Endodermal cell (in vitro differentiated cells): ENCODE measurements at places on chromosomes 16 and 17. TPM values are rescaled to one million over a fixed set of nuclear protein-coding genes. Genes with fewer than 3 reads are reported as not detected.
A peak's percentile ranks its signal among the peaks of the same experiment; 100 is the strongest.

GRCh38 chr17:8806926-8807550, 7.9 kb upstream of the MFSD6L start:
- H3K4me1 ChIP-seq = no peaks in the 10 kb centered on the region
- H3K36me3 ChIP-seq = no peaks in the 10 kb centered on the region
- peak; percentile 51 for DNase-seq
- H3K4me3 ChIP-seq = no peak overlapping the region

DNA sequence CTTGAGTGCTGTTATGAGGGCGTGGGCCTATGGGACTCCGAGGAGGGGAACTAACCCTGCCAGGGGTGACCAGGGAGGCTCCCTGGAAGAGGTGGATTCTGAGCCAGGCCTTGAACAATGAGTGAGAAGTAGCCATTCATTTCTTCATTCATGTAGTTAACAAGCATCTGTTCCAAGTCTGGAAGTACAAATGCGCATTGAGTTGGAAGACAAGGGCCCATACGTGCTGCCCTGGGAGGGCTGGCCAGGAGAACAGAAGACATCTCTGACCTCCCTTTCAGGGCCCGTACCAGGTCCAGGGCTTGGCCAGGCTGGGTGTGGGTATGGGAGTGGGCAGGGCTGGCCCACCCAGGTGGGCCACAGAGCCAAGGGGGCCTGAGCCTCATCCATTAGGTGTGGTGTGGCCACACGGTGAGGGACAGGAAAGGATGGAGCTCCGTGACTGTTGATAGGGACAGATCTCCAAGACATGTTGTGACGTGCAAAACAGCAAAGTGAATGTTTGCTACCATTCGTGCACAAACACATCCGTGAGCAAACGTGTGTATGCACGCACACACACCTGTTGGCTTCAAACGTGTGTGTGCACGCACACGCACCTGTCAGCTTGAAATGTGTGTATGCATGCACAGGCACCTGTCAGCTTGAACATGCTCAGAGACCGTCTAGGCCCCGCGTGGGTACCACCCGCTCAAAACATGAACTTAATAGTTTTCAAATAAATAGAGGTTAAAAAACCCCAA, 46.8 kb downstream of the ZDHHC7 start:
- H3K4me3 ChIP-seq = no peak overlapping the region
- H3K27me3 ChIP-seq = no peaks in the 10 kb centered on the region
- DNase-seq = no peak
- no peaks in the 10 kb centered on the region for H3K36me3 ChIP-seq

DNA sequence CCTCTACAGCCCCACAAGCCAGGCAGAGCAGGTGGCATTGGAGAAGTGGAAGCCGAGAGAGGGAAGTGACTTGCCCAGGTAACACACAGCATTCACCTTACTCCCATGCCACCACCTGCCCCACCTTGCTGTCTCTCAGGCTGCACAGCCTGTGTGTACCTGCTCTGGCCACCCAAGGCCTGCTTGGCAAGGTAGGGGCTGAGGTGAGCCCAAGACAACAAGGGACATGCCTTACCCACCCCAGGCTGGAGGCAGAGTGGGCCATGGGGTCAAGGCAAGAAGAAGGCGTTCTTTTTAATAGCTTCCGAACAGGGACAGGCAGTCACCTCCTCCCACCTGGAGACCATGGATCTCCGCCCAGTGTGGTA, 40.1 kb downstream of the IRX3 start:
- DNase-seq = no peak
- H3K4me1 ChIP-seq = peaks cover 4% of the 10 kb centered on the region
- no peaks in the 10 kb centered on the region for H3K36me3 ChIP-seq

Gene SDF2
- total RNA-seq = 40.6 and 45.8 TPM in 2 replicates

Gene C16orf86
- total RNA-seq = 2.9 to 5.3 TPM (median 4.7 TPM) in 3 replicates

DNA sequence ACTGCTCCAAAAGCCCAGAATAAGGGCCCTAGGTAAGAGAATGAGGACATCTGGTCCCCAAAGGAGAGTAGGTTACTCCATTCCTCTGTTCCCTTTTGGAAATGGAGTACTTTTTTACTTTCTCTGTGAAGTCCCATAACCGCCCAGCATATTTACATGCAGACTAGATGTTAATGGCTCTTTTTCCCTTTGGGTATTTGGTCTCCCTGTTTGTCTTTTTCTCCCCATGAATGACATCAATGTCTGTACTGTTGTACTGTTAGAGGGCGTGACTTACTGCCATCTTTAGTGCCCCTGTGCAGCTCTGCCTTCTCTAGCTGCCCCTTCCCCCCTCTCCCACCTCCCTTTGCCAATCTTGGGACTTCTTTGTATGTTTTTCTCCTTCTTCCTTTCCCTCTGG, 19.0 kb downstream of the GPR179 start:
- no peak for DNase-seq
- H3K4me3 ChIP-seq = no peak overlapping the region
- H3K27ac ChIP-seq = peak overlapping the region; percentile 90
- H3K27me3 ChIP-seq = no peaks in the 10 kb centered on the region

GRCh38 chr17:78819806-78820792, 20.5 kb downstream of the USP36 start:
- H3K27me3 ChIP-seq = no peaks in the 10 kb centered on the region
- no peak overlapping the region for H3K27ac ChIP-seq
- no peaks in the 10 kb centered on the region for H3K4me1 ChIP-seq
- DNase-seq = no peak
- H3K36me3 ChIP-seq = peaks cover 84% of the 10 kb centered on the region

DNA sequence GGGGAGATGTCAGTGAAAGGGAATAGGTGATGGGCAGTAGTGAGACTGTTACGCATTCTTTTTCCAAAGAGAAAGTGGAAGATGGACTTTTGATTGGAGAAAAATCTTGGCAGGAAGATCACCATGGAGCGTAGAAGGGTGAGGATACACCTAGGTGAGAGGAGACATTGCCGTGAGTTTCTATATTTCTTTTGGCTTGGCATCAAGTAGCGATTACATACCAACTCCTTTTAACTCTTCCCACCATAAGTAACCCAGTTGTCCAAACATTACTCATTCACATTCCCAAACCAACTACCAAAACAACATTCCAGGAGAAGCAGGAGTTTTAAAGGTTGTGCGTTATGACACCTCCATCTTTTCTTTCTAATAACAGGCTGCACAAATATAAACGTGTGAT, 10.7 kb upstream of the KRT28 start:
- peaks cover 87% of the 10 kb centered on the region for H3K27me3 ChIP-seq
- H3K27ac ChIP-seq = no peak overlapping the region
- no peaks in the 10 kb centered on the region for H3K36me3 ChIP-seq
- DNase-seq = no peak

GRCh38 chr16:82011199-82011641, at the start of gene SDR42E1:
Gene SDR42E1 (minus strand): TSS chr16:82011470. CDS start chr16:82000858, 10,612 bp downstream.
- no peaks in the 10 kb centered on the region for H3K27me3 ChIP-seq
- no peaks in the 10 kb centered on the region for H3K36me3 ChIP-seq
- H3K4me1 ChIP-seq = no peaks in the 10 kb centered on the region

Gene LHX1
- 85.9 to 200 TPM (median 92.3 TPM) in 3 replicates for total RNA-seq

Gene TNFSF12
- total RNA-seq = 8.4 to 8.9 TPM (median 8.5 TPM) in 3 replicates

- no peak overlapping the region for H3K27ac ChIP-seq
- H3K27me3 ChIP-seq = peaks cover 84% of the 10 kb centered on the region
- H3K4me3 ChIP-seq = no peak overlapping the region
- H3K4me1 ChIP-seq = peaks cover 3% of the 10 kb centered on the region
- no peaks in the 10 kb centered on the region for H3K36me3 ChIP-seq
These were observed 434.5 kb upstream of the GOT2 start for GRCh38 chr16:59168461-59169114.

Gene PLEKHM1
- total RNA-seq = 20.9 and 29.8 TPM in 2 replicates

DNA sequence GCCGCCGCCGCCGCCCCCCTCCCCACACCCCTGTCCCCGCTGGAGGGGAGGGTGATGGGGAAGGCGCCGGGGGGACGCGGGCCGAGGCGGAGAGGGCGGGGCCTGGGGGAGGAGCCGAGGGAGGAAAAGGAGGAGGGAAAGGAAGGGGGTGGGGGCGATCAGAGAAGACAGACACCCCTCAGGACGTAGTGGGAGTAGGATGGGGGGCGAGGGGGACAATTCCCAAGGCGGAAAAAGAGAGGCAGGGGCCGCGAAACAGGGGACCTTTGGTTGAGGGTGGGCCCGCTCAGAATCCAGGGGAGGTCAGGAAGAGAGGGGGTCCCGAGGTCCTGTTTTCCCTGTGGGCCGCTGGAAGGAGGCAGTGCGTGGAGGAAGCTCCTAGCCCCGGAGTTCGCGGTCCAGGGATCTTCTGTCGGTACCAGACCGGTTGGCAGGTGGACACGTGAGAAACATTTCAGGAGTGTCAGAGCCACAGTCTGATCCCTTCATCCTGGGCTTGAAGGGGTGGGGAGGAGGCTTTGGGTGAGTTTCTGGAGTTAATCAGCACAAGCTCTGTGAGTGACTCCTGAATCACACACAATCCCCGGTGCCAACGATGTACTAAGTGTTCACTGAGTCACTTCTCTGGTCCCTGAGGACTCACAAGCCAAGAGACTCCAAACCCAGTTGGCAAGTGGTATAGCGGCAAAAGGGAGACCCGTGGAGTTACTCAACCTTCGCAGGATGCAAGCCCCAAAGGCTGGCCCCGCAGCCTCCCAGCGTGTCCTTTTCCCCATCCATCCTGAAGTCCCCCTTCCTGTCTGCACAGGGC, at the start of gene XYLT1:
Gene XYLT1 (minus strand): TSS at position 53 of the 811 bp plus-strand sequence. CDS start 164 bp downstream, outside the sequence.
- H3K4me3 ChIP-seq = peak within 1 kb of the TSS; percentile 83
- H3K27ac ChIP-seq = no peak within 1 kb of the TSS
- H3K4me1 ChIP-seq = peaks cover 10% of the 10 kb centered on the region
- H3K27me3 ChIP-seq = peaks cover 19% of the 10 kb centered on the region
- H3K36me3 ChIP-seq = no peaks in the 10 kb centered on the region

DNA sequence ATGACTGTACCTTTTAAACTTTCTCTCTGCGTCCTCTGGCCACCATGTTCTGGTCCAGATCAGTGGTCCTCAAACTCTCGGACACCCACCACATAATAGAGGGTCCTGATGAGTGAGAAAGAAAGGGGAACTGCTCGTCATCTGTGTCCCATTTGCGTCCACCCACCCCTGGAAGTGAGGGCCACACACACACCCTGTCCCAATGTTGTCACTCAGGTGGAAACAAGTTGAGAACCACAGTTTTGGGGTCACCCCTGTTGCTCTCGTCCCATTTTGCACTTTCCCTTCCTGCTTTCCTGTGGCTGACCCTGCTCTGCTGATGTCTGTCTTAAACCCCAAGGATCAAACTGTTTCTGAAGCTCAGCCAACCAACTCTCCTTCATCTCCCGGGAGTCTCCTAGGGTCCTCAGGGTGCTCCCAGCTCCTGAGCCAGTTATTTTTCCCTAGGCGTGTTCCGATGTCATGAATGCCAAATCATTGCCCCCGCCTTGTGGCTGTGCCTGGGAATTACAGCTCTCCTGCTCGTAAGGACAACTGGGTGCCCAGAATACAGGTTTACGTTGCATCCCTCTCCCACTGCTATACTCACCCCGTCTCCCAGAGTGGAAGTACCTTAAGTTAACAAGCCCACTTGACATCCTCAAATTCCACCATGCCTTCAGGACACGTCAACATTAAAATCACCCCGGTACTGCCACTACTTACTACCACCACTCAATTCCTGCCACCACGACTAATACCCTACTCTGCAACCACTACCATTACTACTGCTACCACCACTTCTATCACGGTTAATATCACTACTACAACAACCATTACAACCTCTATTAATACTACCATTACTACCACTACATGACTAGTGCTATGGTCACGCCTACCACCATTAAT, 26.0 kb upstream of the HNF1B start:
- no peaks in the 10 kb centered on the region for H3K27me3 ChIP-seq
- no peaks in the 10 kb centered on the region for H3K36me3 ChIP-seq
- no peaks in the 10 kb centered on the region for H3K4me1 ChIP-seq
- peak; percentile 93 for DNase-seq
- H3K4me3 ChIP-seq = no peak overlapping the region

Gene CES3
- 3.8 to 9.5 TPM (median 6.4 TPM) in 3 replicates for total RNA-seq

Gene HSF4
- total RNA-seq = 4.5 and 6.8 TPM in 2 replicates

DNA sequence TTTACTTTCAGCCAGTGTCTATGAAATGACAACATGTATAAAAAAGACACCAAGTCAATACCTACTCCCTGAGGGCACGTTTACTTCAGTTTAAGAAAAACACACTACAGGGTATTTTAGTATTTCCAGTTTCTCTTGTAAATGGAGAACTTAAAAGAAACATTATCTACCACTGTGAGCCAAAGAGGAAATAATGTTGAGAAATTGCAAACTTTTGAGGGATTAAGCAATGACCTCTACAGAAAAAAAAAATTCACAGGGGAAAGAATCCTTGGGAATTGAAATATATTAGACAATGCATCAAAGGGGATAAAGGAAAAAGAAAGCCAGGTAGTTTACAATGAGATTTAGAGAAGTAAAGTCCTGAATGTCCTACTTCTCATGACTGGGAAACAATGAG, 126.0 kb downstream of the KCNJ2 start:
- no peaks in the 10 kb centered on the region for H3K36me3 ChIP-seq
- H3K27me3 ChIP-seq = no peaks in the 10 kb centered on the region
- no peak for DNase-seq
- H3K4me3 ChIP-seq = no peak overlapping the region
- H3K4me1 ChIP-seq = no peaks in the 10 kb centered on the region

- no peak overlapping the region for H3K27ac ChIP-seq
- H3K4me3 ChIP-seq = no peak overlapping the region
- no peaks in the 10 kb centered on the region for H3K4me1 ChIP-seq
- peak; percentile 45 for DNase-seq
- peaks cover 7% of the 10 kb centered on the region for H3K27me3 ChIP-seq
These were observed 40.4 kb upstream of the RBFOX3 start for GRCh38 chr17:79651266-79651665.

GRCh38 chr17:69857412-69857835, 217.6 kb upstream of the KCNJ16 start:
- no peak for DNase-seq
- H3K4me1 ChIP-seq = no peaks in the 10 kb centered on the region
- H3K27me3 ChIP-seq = no peaks in the 10 kb centered on the region

Gene IL17C
- total RNA-seq = 0.35 TPM in 1 of 3 replicates, not detected in the others

GRCh38 chr17:8056976-8057625, 18.2 kb downstream of the ALOX15B start:
- H3K36me3 ChIP-seq = no peaks in the 10 kb centered on the region
- DNase-seq = peak; percentile 44
- H3K4me1 ChIP-seq = peaks cover 7% of the 10 kb centered on the region
- H3K4me3 ChIP-seq = no peak overlapping the region

GRCh38 chr16:70701036-70701435, 15.2 kb upstream of the MTSS2 start:
- no peaks in the 10 kb centered on the region for H3K27me3 ChIP-seq
- H3K4me3 ChIP-seq = no peak overlapping the region
- DNase-seq = no peak
- H3K4me1 ChIP-seq = no peaks in the 10 kb centered on the region

GRCh38 chr17:20074489-20074888, 65.3 kb downstream of the SPECC1 start:
- no peaks in the 10 kb centered on the region for H3K27me3 ChIP-seq
- no peak for DNase-seq
- no peaks in the 10 kb centered on the region for H3K36me3 ChIP-seq
- H3K27ac ChIP-seq = no peak overlapping the region
- no peak overlapping the region for H3K4me3 ChIP-seq
- H3K4me1 ChIP-seq = no peaks in the 10 kb centered on the region

Gene TBC1D28
- total RNA-seq = not detected in 2 replicates

Gene KCNH4
- total RNA-seq = 0.07 TPM in 1 of 2 replicates, not detected in the other

DNA sequence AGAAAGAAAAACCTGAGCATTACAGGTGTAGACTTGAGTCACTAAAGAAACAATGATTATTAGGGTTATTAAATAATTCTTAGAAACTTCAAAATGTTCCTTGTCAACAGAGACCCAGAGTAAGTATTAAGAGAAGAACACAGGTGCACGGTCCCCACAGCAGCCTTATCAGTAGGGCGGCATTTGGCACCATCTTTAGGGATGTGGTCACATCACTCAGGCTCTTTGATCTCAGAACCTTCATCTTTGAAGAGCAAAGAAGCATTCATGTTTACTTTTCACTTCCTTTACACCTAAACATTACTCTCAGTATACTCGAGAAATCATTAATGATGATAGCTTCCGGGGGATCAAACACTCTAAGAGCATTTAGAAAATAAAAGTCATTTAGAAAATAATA, 928.7 kb downstream of the KCNJ2 start:
- H3K4me1 ChIP-seq = peaks cover 5% of the 10 kb centered on the region
- H3K27me3 ChIP-seq = no peaks in the 10 kb centered on the region
- no peaks in the 10 kb centered on the region for H3K36me3 ChIP-seq
